Left lobe of liver (tissue), 2 donors: ENCODE measurements at places on chromosomes 3 and 15. TPM values are rescaled to one million over a fixed set of nuclear protein-coding genes. Genes with fewer than 3 reads are reported as not detected.

DNA sequence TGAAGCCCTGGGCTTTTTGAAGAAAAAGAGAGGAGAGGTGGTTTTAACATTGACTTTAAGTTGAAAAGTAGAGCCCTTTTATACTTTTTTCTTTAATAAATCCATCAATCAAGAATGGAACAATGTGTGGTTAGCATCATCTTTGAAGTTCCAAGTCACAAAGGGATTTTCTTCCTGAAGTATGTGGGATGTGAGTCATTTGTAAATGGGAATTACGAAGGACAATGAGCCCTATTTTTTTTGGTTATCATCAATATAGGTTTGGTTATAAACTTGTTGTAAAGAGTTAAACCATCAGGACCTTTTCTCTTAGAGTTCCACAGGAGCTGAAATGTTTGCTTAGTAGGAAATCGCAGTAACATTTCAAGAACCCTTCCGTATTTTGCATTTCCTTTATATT is 38.3 kb downstream of the PIK3CA start:
- no peak for DNase-seq

DNA sequence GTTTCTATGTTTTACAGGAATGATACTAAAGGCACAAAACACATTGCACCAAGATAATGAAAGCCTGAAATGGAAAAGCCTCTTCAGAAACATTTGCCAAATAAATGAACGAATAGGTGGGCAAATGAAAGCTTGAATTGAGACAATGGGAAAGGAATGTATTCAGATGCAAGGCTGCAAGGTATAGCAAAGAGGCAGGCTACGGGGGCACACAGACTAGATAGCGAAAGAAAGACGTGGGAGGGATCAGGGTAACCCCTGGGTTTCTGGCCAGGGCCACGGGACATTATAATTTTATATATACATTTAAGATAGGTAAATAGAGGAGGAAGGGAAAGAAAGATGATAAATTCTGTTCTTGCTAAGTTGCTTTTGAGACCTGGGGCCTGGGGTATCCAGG is 95.9 kb upstream of the NLGN1 start:
- DNase-seq, result no peak

DNA sequence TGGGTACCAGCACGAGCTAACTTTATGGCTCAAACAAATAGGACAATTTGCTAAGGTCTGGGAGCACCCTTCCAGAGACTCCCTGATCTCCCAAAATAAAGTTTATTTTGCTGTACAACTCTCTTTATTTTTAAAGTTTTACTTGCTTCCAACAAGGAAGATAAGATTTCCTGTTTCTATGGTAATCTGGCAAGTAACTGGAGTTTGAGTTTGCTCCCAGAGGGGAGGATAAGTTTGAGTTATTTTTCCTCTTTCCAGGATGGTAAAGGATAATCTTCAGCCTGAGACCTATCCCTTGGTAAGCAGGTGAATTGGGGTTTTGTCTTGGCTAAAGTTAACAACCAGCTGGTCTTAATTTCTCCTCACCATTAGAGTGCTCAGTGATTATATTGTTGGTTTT is 1019.4 kb upstream of the ALCAM start:
- DNase-seq, result no peak

GRCh38 chr3:54564374-54564925 is 363.4 kb downstream of the LRTM1 start:
- DNase-seq, result no peak

GRCh38 chr3:71311661-71312046 is 271.9 kb downstream of the FOXP1 start:
- DNase-seq, result peak; percentile 64

- no peak for DNase-seq
These were observed 42.5 kb downstream of the HERC1 start for GRCh38 chr15:63791228-63791627.

DNA sequence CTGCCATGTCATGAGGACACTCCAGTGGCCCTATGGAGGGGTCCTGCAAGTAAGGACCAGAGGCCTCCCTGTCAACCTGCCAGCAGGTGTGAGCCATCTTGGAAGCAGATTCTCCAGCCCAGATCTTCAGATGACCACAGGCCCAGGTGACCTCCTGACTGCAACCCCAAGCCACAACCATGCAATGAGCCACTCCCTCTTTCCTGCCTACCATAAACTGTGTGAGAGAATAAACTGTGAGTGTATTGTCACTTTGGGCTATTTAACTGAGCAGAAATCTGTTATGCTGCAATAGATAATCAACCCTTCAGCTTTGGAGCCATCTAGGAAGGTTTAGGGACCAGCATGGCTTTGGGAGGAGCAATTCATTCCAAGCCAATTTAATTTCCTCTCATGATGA is 367.9 kb downstream of the SHQ1 start:
- no peak for DNase-seq

ZIC1 gene
- total RNA-seq, result 21.7 TPM

PTH1R gene
- 24.6 TPM for total RNA-seq

POPDC2 gene
- 0.65 TPM for total RNA-seq

RASGRF1 gene
- not detected for total RNA-seq

LIPC gene
- 202 TPM for total RNA-seq
